Activated CD8-positive, alpha-beta memory T cell treated with anti-CD3 and anti-CD28 coated beads for 24 hours (primary cell): ENCODE measurements at places on chromosomes 16 and 17.

DNA sequence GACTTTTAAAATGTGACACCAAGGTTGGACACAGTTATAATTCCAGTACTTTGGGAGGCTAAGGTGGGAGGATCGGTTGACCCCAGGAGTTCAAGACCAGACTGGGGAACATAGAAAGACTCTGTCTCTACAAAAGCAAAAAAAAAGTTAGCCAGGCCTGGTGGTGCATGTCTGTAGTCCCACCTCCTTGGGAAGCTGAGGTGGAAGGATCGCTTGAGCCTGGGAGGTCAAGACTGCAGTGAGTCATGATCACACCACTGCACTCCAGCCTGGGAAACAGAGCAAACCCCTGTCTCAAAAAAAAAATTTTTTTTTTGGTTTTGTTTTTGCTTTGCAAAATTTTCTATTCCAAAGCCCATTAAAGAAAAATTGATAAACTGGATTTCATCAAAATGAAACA is 281.4 kb downstream of the BCAS3 start:
- no peak for DNase-seq

DNA sequence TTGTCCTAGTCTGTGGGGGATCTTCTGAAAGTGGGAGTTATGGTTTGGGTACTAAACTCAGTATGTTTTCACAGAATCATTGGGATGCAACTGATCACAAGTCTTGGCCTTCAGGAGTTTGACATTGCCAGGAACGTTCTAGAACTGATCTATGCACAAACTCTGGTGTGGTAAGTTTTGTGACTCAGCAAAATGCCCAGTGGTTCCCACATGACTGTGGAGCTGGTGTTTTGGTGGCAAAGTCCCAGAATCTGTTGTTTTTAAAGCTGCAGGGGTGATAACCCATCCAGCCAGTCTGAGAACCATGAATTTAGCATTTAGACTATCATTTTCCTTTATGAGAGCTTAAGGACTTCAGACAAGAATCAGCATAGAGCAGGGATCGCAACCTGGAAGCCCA is 40.6 kb downstream of the GDE1 start:
- no peak for DNase-seq

DNA sequence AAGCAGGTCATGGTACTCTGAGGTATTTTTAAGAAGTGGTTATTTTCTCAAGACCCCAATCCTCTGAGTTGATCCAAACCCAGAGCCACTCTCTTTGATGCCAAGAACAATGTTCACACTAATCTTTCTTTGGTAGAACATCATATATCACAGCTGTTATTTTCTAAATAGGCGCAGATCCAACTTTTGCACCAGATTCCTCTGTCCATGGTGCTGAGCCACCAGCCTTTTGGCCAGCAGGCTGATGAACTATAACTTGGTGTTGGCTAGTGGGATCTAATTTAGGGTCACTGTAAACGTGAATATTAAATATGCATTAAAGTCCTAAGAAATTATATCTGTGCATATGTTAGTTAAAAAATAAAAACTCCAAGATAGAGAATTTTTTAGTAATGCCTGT is 7.0 kb upstream of the ZKSCAN2 start:
- no peak for DNase-seq

GRCh38 chr16:50884066-50884860 is 142.4 kb downstream of the CYLD start:
- no peak for DNase-seq

- no peak for DNase-seq
Observed at GRCh38 chr17:39349246-39349645, 52.2 kb downstream of the FBXL20 start.

DNA sequence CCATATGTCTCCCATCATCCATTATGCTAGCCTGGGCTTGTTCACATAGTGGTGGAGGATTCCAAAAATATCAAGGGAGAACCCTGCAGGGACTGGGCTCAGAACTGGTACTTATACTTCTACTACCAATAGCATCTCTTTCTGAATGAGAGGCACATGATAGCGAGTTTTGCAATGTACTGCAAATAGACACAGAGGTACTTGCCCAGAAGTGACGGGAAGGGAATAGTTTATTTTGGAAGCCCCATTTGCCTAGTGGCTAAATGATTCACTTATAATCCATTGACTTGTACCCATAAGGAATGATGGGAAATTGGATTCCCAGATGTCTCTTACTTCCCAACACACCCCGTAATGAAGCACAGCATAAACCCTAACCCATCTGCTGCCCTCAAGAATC is 124.8 kb upstream of the ERCC4 start:
- no peak for DNase-seq

DNA sequence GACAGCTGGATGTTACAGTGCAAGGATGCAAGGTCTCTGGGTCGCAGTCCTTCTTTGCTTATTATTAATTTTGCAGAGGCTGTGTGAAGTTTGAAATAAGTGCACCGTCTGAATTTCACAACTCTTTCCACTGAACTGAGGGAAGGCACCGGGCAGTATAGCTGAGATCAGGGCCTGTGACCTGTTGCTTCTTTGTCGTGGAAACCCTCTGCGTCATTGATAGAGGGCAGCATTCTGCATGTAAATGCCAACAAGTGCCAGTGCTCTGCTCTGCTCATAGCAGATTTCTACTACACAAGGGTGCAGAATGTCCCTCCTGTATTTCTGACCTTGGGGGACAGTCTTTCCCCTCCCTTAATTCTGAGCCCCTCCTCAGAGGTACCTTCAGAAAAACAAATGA is 26.0 kb downstream of the CD300LF start:
- DNase-seq: no peak

GRCh38 chr16:80616362-80616761 is 75.6 kb downstream of the DYNLRB2 start:
- no peak for DNase-seq
